Mesenchymal stem cell (in vitro differentiated cells and primary cell): ENCODE measurements at places on chromosomes 4 and X.

GRCh38 chr4:10157478-10158332 is 41.1 kb upstream of the WDR1 start:
- no peak overlapping the region for H3K27ac ChIP-seq
- H3K36me3 ChIP-seq, result no peaks in the 10 kb centered on the region
- H3K27me3 ChIP-seq, result peaks cover 52% of the 10 kb centered on the region
- peak; percentile 65 for DNase-seq
- no peak overlapping the region for H3K4me3 ChIP-seq
- H3K4me1 ChIP-seq, result peaks cover 1% of the 10 kb centered on the region

- no peak overlapping the region for H3K4me3 ChIP-seq
- H3K27me3 ChIP-seq, result no peaks in the 10 kb centered on the region
- H3K4me1 ChIP-seq, result peaks cover 2% of the 10 kb centered on the region
- DNase-seq, result no peak
These were observed 126.7 kb downstream of the RBM47 start for GRCh38 chr4:40502934-40503333.

DNA sequence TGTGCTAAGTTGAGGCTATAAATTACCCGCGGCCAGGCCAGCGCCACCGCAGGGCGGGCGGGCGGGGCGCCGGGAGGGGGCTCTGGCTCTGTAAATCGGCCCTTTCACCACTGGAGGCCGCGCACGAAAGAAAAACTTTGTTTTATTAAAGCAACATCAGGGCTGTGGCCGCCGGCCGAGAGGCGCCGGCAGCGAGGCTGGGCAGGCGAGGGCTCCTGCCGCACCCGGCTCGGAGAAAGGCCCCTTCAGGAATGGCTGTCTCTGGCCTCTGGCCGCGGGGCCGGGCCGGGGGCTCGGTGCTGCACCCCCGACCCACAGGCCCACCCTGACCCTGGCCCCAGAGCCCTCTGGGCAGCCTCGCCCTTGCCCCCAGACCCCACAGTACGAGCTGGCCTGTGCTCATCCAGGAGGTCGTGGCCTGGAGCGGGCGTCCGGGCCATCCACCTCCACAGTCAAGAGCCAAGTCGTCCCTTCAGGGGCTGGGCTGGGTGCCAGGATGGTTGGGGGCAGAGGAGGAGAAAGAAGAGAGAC is 29.5 kb upstream of the FGFR3 start:
- DNase-seq, result peak; percentile 55
- H3K27ac ChIP-seq, result no peak overlapping the region
- peaks cover 31% of the 10 kb centered on the region for H3K27me3 ChIP-seq
- no peak overlapping the region for H3K4me3 ChIP-seq
- H3K36me3 ChIP-seq, result no peaks in the 10 kb centered on the region

GRCh38 chrX:102899940-102900916 is 36.8 kb upstream of the RAB40AL start:
- H3K4me3 ChIP-seq, result no peak overlapping the region
- H3K27me3 ChIP-seq, result peaks cover 16% of the 10 kb centered on the region
- DNase-seq, result peak; percentile 76
- no peak overlapping the region for H3K27ac ChIP-seq

GRCh38 chr4:1192493-1193205 is 20.3 kb upstream of the SPON2 start:
- H3K4me1 ChIP-seq, result peaks cover 47% of the 10 kb centered on the region
- DNase-seq, result no peak
- peak overlapping the region; percentile 52 for H3K4me3 ChIP-seq
- H3K27me3 ChIP-seq, result no peaks in the 10 kb centered on the region
- peaks cover 10% of the 10 kb centered on the region for H3K36me3 ChIP-seq
- H3K27ac ChIP-seq, result peak overlapping the region; percentile 95

DNA sequence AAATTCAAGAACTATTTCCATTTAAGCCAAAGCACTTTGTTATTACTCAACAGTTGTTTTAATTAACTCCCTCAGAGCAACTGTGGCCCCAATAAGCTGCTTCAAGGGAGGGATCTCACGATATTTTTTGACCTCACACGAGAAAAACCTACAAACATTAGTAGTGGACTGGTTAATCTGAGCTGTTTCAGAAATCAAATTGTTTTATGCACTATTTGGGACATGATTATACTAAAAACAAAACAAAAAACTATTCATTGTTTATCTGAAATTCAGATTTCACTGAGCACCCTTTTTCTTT is 74.3 kb downstream of the DCHS2 start:
- no peak for DNase-seq
- peak overlapping the region; percentile 80 for H3K4me3 ChIP-seq
- no peaks in the 10 kb centered on the region for H3K36me3 ChIP-seq
- H3K4me1 ChIP-seq, result peaks cover 2% of the 10 kb centered on the region

DNA sequence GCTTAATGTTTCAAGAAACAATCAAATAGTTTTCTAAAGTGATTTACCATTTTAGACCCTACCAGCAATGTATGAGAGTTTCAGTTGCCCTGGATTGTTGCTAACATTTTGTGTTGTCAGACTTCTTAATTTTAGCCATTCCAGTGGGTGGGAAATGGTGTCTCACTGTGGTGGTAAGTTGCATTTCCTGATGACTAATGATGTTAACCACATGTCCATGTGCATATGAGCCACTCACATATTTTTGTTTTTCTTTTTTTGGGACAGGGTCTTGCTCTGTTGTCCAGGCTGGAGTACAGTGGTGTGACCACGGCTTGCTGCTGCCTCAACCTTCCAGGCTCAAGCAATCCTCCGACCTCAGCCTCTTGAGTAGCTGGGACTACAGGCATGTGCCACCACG is 48.3 kb downstream of the MED28 start:
- peaks cover 6% of the 10 kb centered on the region for H3K27me3 ChIP-seq
- H3K36me3 ChIP-seq, result no peaks in the 10 kb centered on the region
- no peak overlapping the region for H3K4me3 ChIP-seq
- H3K27ac ChIP-seq, result no peak overlapping the region

DNA sequence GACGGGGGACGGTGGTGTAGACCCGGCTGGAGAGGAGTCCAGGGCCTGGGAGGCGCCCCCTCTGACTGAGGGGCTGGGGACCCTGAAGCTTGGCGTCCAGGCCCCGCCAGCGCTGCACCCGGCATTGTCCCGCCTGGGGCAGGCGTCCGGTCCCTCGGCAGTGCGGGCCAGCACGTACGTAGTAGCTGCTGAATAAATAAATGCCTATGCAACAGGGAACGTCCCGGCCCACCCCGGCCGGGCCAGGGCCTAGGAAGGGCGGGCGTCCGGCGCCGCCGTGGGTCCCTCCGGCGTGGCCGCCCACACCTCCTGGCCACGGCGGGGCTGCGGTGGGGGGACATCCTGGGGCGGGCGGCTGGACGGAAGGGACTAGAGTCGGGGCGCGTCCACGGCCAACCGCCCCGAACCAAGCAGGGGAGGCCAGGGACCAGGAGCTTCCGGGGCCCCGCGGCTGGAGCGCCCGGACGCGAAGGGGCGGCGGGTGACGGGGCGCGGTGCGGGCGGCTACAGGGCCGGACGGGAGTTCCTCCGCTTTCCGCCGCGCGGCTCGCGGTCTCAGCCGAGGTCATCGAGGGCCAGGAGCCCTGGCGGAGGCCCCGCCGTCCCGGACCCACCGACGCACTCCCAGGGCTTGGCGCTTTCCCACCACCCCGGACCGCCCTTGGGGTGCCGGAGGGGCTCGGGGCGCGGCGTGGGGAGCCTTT is 886 bp upstream of the WWC2 start:
- no peaks in the 10 kb centered on the region for H3K27me3 ChIP-seq
- DNase-seq, result peak; percentile 72
- H3K27ac ChIP-seq, result peak overlapping the region; percentile 98

- peaks cover 2% of the 10 kb centered on the region for H3K4me1 ChIP-seq
- no peak overlapping the region for H3K4me3 ChIP-seq
- H3K27me3 ChIP-seq, result no peaks in the 10 kb centered on the region
- no peaks in the 10 kb centered on the region for H3K36me3 ChIP-seq
- peak; percentile 68 for DNase-seq
- H3K27ac ChIP-seq, result no peak overlapping the region
These were observed 18.9 kb upstream of the CXCL8 start for GRCh38 chr4:73721435-73721834.

GRCh38 chr4:150934022-150934421 is 81.1 kb downstream of the LRBA start:
- H3K27ac ChIP-seq, result no peak overlapping the region
- no peak overlapping the region for H3K4me3 ChIP-seq
- H3K4me1 ChIP-seq, result peaks cover 1% of the 10 kb centered on the region
- DNase-seq, result no peak
- no peaks in the 10 kb centered on the region for H3K36me3 ChIP-seq

DNA sequence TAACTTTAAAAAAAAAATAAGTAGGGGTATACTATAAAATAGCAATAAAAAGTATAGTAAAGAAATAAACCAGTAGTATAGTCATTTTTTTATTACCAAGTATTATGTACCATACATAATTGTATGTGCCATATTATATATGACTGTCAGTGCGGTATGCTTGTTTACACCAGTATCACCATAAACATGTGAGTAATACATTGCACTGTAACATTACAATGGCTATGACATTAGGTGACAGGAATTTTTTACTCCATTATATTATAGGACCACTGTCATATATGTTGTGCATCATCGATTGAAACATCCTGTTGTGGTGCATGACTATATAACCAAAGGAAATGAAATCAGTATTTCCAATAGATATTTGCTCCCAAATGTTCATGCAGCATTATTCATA is 176.9 kb upstream of the ARHGAP24 start:
- H3K27me3 ChIP-seq, result no peaks in the 10 kb centered on the region
- peak; percentile 1 for DNase-seq
- no peaks in the 10 kb centered on the region for H3K4me1 ChIP-seq
- H3K36me3 ChIP-seq, result no peaks in the 10 kb centered on the region

DNA sequence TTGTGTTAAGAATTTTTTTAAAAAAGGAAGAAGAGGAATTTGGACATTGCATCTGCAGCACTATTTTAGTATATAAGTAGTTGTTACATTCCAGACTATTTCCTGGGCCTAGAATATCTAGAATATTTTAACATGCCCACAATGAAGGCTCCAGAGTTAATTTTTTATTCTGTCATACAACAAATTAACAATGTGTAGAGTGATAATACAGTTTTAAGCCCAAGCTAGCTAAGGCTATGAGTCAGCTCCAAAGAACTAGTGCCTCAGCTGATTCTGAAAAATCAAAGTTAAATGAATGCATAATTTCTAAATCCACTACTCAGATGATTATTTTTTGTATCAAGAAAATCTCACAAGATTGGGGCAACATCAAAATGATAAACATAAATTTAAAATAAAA is 231.4 kb downstream of the PRDM5 start:
- H3K27me3 ChIP-seq, result no peaks in the 10 kb centered on the region
- no peak overlapping the region for H3K27ac ChIP-seq
- no peaks in the 10 kb centered on the region for H3K4me1 ChIP-seq
- H3K4me3 ChIP-seq, result no peak overlapping the region

- H3K27me3 ChIP-seq, result no peaks in the 10 kb centered on the region
- H3K4me1 ChIP-seq, result peaks cover 2% of the 10 kb centered on the region
- peak; percentile 79 for DNase-seq
- H3K4me3 ChIP-seq, result no peak overlapping the region
- H3K36me3 ChIP-seq, result peaks cover 5% of the 10 kb centered on the region
These were observed 27.7 kb downstream of the FBXO8 start for GRCh38 chr4:174255786-174256185.

DNA sequence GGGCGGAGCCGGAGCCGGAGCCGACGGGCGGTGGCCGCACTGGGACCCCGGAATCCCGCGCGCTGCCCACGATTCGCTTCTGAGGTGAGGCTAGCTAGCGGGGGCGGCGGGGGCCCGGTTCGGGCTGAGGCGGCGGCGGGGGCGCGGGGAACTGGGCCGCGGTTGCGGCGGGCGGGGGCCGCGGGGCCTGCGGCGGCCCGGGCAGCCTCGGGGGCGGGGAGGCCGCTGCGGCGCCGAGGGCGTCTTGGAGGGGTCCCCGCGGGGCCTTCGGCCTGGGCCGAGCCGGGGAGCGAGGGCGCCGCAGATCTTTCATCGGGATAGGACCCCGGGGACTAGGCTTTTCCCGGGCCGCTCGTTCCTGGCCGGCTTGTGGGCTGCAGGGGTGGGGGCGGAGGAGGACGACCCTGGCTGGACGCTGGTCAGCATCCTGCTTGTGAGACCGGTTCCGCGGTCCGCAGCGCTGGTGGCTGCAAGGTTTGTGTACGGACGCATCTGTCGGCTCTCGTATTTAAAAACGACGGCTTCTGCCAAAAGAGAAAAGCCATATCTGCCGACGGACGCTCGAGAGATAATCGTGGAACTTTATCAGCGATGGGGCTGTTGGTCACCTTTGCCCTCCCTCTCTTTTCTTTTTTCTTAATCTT is 419 bp downstream of the ADD1 start:
- H3K27me3 ChIP-seq, result no peaks in the 10 kb centered on the region
- no peaks in the 10 kb centered on the region for H3K36me3 ChIP-seq
- peak; percentile 58 for DNase-seq
- peak overlapping the region; percentile 50 for H3K27ac ChIP-seq
- peaks cover 4% of the 10 kb centered on the region for H3K4me1 ChIP-seq

- H3K27me3 ChIP-seq, result peaks cover 19% of the 10 kb centered on the region
- no peaks in the 10 kb centered on the region for H3K36me3 ChIP-seq
- no peak overlapping the region for H3K4me3 ChIP-seq
- H3K4me1 ChIP-seq, result peaks cover 5% of the 10 kb centered on the region
- no peak overlapping the region for H3K27ac ChIP-seq
These were observed 158.6 kb downstream of the TRAM1L1 start for GRCh38 chr4:116926631-116927295.

GRCh38 chrX:104113222-104113965 is 1.1 kb downstream of the ZCCHC18 start:
- DNase-seq, result peak; percentile 66
- no peak overlapping the region for H3K27ac ChIP-seq
- H3K4me3 ChIP-seq, result peak overlapping the region; percentile 80
- peaks cover 60% of the 10 kb centered on the region for H3K27me3 ChIP-seq

- H3K36me3 ChIP-seq, result no peaks in the 10 kb centered on the region
- no peaks in the 10 kb centered on the region for H3K4me1 ChIP-seq
- DNase-seq, result no peak
These were observed 105.2 kb downstream of the FRAS1 start for GRCh38 chr4:78162342-78162741.

DNA sequence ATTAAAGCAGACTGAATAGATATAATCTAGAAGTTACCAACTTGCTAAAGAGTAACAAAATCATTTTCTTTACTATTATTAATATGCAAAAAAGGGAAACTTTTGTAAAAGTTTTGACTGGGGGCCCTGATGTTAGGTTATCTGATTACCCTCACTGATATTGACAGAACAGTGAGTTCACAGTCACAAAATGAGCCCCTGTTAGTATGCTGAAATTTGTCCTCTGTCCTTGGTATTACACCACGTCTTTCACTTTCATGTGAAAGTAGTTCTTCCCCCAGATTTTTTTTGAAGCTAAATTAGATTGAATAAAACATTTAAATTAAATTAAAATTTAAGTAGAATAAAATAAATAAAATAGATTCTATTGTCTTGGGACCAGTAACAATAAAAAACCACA is 5.9 kb downstream of the STBD1 start:
- no peaks in the 10 kb centered on the region for H3K27me3 ChIP-seq
- H3K36me3 ChIP-seq, result peaks cover 19% of the 10 kb centered on the region
- no peak overlapping the region for H3K27ac ChIP-seq
- peaks cover 5% of the 10 kb centered on the region for H3K4me1 ChIP-seq
- no peak for DNase-seq
- H3K4me3 ChIP-seq, result no peak overlapping the region

GRCh38 chr4:189845145-189845846 is 95.4 kb upstream of the FRG1 start:
- H3K36me3 ChIP-seq, result no peaks in the 10 kb centered on the region
- H3K27me3 ChIP-seq, result no peaks in the 10 kb centered on the region
- no peak overlapping the region for H3K27ac ChIP-seq
- peak; percentile 66 for DNase-seq
- H3K4me3 ChIP-seq, result no peak overlapping the region

GRCh38 chr4:19993242-19993641 is 258.5 kb upstream of the SLIT2 start:
- no peak for DNase-seq
- H3K4me3 ChIP-seq, result no peak overlapping the region
- H3K27me3 ChIP-seq, result no peaks in the 10 kb centered on the region
- H3K4me1 ChIP-seq, result peaks cover 1% of the 10 kb centered on the region
- no peak overlapping the region for H3K27ac ChIP-seq
